ENCODE measurements at places on chromosomes 6 and 20.

DNA sequence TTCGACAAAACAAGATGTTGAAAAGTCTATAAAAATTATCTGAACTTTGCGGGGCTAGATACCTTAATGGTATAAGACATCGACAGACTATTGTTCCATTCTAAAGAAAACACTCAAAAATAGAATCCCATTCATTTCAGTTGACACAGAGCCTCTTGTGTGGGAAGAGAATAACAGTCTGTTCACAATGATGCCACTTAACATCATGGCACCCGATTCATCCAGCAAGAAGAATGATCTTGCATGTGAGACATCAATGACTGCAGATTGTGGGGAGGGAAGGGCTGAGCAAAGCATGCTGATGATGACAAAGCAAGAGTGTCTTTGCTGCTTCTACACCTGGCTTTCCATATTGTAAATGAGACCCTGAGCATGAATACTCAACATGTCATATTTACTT, 49.7 kb upstream of the ARMH2 start:
- DNase-seq = peak; percentile 51

DNA sequence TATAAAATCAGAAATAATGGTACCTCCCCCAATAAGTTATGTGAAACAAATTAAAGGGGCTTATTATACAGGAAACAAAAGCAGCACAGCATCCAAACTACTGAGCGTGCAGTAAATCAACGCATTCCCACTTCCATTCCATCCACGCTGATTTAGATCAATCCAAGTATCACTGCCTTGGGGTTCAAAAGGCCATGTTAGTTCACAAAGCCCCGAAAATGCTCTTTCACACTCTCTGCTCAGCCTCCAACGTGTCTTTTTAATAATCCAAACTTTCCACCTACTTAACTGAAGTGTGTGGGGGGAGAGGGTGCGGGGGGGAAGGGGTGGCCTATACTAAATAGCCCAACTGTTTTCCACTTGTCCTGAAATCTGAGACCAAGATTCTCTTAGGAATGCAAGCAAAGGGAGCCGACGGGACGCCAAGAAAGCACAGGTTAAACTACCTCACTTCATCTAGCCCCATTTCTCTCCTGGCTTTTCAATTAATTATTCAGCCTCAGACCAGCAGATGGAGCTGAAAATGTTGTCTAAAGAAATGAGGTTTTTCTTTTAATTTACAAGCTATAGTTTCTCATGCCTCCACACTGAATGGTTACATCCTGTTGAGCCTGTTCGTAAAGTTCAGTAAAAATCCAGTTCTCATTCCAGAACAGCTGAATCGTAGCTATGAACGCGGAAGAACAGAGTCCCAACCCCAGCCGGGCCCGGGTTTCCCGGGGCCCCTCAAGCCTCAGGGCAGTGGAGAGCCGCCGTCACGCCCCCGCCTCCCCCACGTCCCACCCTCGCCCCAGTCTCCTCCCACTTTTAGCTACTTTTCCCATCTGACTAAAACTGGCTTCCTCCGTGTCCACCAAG, 1.0 kb upstream of the NXT1 start:
- DNase-seq = peak; percentile 28

DNA sequence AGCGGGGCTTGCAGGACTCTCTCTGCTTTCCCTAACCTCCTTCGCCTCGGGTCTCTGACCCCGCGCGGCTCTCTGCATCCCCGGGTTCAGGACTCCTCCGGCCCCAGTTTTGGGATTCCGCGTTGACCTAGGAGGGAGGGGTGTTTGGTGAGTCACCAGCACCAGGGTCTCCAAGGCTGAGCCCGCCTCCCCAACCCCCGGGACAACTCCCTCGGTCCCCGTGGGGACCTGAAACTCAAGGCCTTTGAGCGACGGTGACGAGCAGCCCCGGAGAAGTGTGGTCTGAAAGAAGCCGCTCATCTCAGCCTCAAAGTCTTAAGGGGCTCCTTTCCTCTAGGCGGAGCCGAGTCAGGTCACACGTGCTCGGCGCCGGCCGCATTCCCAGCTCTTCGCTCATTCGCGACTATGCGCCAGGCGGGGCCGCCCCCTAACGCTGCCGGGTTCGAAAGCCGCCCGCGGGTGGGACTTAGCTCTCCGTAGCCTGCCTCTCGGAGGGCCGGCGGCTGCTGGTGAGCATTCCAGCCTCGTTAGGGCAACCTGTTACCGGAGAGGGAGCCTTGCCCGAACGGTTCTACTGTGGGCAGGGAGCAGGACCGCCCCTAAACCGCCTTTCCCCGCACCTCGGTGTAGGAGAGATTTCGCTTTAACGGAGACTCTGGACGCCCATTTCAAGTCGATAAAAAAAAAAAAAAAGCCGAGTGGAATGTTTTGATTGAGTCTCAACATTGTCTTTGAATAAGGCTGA, 3.0 kb upstream of the PRDM13 start:
- peak; percentile 20 for DNase-seq

GRCh38 chr6:41967312-41968287, 26.0 kb upstream of the CCND3 start:
- DNase-seq = no peak

GRCh38 chr20:7231303-7231702, 463.8 kb downstream of the BMP2 start:
- no peak for DNase-seq

DNA sequence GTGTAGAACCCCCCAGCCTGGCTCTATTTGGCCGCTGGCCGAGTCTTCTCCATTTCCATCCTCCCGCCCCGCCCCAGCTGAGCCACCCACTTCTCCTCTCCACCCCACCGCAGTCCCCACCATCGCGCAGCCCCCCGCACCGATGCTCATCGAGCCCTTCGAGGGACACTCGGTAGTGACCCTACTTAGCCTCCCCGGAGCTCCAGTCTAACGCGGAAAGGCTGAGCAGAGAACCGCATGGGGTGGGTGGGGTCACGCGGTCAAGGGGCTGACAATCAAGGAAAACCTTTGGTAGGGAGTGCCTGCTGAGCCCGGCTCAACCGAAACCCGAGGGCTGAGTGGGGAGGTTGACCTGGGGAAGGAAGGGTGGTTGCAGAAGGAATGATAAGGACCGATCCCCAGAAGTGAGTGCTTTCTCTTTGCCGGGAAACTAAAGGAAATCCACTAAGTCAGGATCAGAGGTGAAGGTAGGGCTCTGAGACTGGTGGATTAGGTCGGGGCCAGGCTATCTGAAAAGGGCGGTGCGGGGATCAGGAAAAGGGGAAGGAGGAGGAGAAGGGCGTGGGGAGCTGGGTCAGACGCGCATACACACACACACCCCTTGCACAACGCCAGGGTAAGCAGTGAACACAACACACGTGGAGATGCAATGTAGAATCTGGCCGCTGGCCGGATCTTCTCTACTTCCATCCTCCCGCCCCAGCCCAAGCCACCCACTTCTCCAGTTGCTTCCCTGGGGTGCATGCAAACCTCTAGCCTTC, 49.8 kb downstream of the CPXM1 start:
- no peak for DNase-seq

GRCh38 chr6:163370464-163371117, 43.9 kb upstream of the QKI start:
- no peak for DNase-seq

GRCh38 chr6:28188111-28188979, 36.7 kb upstream of the ZSCAN9 start:
- no peak for DNase-seq

- no peak for DNase-seq
These were observed 5.8 kb downstream of the TM9SF4 start for GRCh38 chr20:32115211-32115767.

GRCh38 chr6:128403618-128404444, 116.6 kb downstream of the PTPRK start:
- DNase-seq = no peak

- peak; percentile 2 for DNase-seq
These were observed 20.4 kb upstream of the BPIFB1 start for GRCh38 chr20:33262658-33263065.

- DNase-seq = no peak
These were observed 277.6 kb upstream of the RNF217 start for GRCh38 chr6:124684621-124685020.

DNA sequence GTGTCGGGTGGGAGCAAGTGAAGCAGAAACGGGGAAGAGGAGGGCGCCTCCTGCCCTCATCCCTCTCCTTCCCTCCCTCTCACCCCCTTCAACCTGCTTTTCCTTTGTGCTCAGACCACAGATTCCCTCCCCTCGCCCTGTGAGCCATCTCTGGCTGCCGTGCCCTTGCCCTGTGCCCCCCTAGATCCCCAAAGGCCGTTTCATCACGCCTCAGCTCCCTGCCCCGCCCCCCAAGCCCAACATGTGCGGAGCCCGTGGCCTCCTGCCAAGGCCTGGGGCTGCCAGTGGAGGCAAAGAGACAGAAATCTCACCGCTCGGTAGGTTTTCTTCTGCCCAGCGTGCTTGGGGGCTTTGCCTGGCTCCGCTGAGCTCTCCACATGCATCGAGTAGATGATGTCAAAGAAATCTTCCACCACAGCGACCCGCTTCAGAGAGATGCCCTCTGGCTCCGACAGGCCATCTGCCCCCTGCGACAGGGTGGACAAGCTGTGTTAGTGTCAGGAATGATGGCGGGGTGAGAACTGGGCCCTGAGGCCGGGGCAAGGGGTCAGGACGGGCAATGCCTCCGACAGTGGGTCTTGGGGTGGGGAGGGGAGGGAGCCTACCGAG, 57.6 kb downstream of the NOL4L start:
- peak; percentile 81 for DNase-seq

- no peak for DNase-seq
These were observed 25.9 kb downstream of the PEX3 start for GRCh38 chr6:143476545-143476944.

- DNase-seq = no peak
These were observed 29.0 kb downstream of the HDGFL1 start for GRCh38 chr6:22598339-22598738.

- no peak for DNase-seq
These were observed 172.6 kb upstream of the KCNG1 start for GRCh38 chr20:51195419-51195901.

- no peak for DNase-seq
These were observed 20.1 kb downstream of the SLCO4A1 start for GRCh38 chr20:62662422-62662821.
